ENCODE measurements at places on chromosomes 11 and 22.

DNA sequence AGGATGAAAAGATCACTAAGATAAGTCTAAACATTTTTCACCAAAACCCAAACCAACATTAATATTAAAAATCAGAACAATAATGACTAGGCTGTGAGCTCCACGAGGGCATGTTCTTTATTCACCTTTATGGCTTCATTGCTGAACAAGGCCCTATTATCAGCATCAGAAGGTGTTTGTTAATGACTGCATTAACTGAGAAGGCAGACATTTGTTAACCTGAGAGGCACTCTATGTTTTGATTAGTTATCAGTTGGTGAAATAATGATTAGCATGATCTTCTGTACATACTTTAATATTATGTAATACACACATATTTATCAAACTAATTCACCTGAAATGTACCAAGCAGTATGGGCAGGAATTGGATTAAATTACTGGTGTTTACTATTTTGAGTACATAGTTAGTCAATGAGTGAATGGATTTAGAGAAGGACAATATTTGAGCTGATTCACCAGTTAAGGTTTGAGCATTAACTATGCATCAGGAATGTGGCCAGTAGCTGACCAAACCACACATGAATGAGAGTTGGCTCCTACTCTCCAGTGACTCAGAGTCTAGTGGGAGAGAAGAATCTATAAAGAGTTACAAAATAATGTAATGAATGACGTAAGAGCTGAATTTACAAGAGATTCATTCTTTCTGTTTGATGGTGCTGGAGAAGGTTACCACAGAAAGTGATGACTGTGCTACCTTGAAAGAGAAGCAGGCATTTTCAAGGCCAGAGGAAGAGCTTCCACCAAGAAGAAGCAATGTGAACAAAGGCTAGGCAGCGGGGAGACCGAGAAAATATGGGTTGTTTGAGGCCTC lies 6.7 kb downstream of the IL18 start:
- DNase-seq: peak; percentile 90

GRCh38 chr11:61516191-61516590 lies 7.6 kb downstream of the LRRC10B start:
- DNase-seq: no peak

- DNase-seq: no peak
Measured at GRCh38 chr11:86243396-86243795, 1.2 kb upstream of the EED start.

GRCh38 chr11:65814131-65814985 lies 19.4 kb upstream of the SNX32 start:
- no peak for DNase-seq

GRCh38 chr11:124745835-124746620 lies 6.0 kb downstream of the VSIG2 start:
- DNase-seq: peak; percentile 33

- no peak for DNase-seq
Measured at GRCh38 chr11:38252620-38253019, 1654.6 kb upstream of the RAG2 start.

- DNase-seq: no peak
Measured at GRCh38 chr11:9250139-9250582, 15.0 kb downstream of the DENND5A start.

GRCh38 chr22:46110215-46110614 lies 40.1 kb upstream of the PPARA start:
- DNase-seq: peak; percentile 75

GRCh38 chr22:40401981-40402406 lies 31.6 kb downstream of the SGSM3 start:
- no peak for DNase-seq

- no peak for DNase-seq
Measured at GRCh38 chr11:118911113-118911879, 14.4 kb downstream of the BCL9L start.

GRCh38 chr11:95066716-95067038 lies at the start of gene SRSF8:
SRSF8 (plus strand) TSS chr11:95066919; CDS start chr11:95067227, 308 bp downstream.
- no peak for DNase-seq

- no peak for DNase-seq
Measured at GRCh38 chr11:67604815-67605214, 1.9 kb upstream of the NDUFV1 start.

DNA sequence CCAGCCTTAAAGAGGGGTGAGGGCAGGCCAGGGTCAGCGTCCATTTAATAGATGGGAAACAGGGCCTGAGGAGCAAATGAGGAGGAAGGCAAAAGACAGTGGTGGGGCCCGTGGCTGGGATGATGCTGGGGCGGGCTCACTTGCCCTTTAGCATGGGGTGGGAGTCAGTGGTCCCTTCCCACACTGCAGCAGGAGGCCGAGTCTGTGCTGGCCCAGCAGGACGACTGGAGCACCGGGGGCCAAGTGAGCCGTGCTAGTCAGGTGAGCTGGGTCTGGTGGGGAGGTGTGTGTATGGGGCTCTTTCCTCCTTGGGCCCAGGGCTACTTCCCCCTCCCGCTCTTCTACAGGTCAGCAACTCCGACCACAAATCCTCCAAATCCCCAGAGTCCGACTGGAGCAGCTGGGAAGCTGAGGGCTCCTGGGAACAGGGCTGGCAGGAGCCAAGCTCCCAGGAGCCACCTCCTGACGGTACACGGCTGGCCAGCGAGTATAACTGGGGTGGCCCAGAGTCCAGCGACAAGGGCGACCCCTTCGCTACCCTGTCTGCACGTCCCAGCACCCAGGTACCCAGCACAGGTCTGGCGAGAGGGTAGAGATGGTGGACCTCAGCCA lies 12.8 kb downstream of the SCYL1 start:
- no peak for DNase-seq

DNA sequence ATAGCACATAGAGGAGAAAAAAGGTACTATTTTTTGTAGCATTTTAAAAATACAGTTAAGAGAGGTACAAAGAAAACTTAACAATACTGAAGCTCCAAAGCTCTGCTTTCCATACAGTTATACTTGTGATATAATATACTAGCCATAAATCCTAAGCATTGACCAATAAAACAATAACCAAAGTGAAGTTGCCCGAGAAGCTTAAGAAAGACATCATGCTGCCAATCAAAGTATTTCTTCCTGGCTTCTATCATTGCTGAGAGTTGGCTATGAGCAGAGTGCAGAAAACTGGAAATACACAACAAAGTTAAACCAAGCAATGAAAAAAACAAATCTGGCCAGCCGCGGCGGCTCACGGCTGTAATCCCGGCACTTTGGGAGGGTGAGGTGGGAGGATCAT lies 84.2 kb downstream of the RBFOX2 start:
- DNase-seq: no peak

DNA sequence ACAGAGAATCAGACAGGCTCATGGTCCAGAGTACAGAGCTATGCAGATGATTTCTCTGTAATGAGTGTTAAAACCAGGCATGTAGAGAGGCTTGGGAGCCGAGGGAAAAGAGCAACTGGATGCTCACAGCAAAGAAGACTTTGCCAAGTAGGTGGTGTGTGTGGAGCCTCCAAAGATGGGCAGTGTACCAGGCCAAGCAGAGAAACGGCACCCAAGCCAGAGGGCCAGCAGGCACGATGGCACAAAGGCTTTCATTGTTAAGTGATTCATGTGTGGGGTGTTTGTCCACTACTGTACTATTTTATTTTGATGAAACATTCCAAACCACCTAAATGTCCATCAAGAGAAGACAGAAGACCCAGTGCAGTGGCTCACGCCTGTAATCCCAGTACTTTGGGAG lies 11.1 kb downstream of the RANGAP1 start:
- DNase-seq: no peak

- DNase-seq: no peak
Measured at GRCh38 chr11:13127161-13127560, 118.0 kb downstream of the RASSF10 start.

DNA sequence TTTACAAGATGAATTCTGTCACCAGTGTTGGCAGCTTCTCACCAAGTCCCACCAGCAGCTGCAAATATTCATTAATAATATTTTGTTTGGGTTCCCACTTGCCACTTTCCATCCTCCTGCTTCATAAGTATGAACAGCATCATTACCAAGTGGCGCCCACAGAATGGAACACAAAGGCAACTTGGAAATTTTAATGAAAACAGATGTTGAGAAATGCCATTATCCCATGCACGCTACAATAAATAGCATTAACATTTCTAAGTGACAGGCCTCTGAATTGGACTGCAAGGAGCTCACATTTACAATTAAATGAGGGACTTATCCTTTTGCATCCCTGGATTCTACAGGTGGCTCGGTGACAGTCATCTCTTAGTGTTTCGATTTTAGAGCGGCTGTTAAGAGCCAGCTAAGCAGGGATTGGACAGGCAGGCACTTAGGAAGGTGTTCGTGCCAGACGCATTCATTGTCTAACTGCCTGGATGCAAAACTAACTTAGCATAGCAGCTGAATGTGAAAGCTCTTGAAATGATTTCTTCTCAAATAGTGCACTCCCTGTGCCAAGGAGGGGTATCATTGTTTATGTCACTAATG lies 170.3 kb downstream of the KIRREL3 start:
- no peak for DNase-seq

DNA sequence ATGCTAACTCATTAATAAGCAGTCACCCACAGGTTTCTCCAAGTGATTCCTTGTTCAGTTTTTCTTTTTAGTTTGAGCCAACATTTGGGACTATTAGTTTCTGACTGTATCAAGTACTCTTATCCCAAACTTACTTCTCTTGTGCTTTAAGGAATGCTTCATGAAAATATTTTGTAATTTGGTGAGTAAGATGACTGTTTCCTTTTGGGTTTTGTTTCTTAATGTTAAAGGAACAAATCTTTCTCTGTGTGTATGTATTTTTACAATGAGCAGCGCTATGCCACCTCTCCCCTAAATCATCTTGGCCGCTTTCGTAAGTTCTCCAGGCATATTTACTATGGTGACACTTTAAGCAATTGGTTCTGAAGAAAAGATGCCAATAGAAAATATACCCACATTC lies 72.4 kb downstream of the LDLRAD3 start:
- no peak for DNase-seq

DNA sequence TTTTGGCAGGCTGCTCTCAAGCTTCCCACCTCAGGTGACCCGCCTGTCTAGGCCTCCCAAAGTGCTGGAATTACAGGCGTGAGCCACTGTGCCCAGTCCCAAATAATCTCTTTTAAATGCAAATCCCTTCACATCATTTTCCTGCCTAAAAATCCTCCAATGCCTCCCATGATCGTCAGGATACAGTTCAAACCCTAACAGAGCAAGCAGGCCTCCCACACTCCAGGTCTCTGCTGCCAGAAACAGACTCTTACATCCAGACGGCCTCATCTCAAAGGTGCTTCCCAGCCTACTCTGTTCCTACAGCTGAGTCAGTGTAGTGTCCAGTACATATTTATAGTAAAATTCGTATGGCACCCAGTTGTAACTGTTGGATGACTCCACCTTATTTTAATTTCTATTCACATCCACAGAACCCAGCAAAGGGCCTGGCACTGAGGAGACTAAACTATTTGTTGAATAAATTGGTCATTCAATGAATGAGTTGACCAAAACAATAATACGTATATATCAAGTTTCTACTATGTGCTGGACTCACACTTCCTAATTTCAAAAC lies 8.2 kb downstream of the SIRT3 start:
- DNase-seq: no peak

DNA sequence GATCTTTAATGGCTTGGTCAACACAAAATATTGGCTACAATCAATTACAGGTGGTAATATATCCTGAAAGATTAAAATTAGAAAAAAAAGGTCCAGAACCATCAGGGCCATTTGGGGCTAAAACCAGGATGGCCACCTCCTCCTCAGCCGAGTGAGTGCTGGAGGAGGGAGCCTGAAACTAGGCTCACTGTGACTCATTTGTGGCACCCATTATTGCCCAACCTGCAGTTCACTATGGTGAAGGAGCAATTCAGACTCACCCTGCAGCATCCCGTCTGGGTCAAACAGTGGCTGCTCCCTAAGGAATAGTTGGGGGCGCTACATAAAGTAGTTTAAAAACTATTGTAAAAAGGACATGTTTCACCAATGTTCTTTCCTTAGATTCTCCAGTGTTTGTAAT lies 60.7 kb downstream of the GLYATL1 start:
- no peak for DNase-seq

GRCh38 chr22:50434849-50435248 lies 40.0 kb downstream of the SBF1 start:
- no peak for DNase-seq

GRCh38 chr22:46538814-46539160 lies 1.4 kb upstream of the CELSR1 start:
- DNase-seq: no peak

- DNase-seq: peak; percentile 74
Measured at GRCh38 chr11:45110562-45110961, 35.9 kb upstream of the PRDM11 start.

- peak; percentile 26 for DNase-seq
Measured at GRCh38 chr22:22520667-22521602, 865 bp upstream of the ZNF280A start.

- peak; percentile 64 for DNase-seq
Measured at GRCh38 chr11:1628506-1629325, 859 bp upstream of the KRTAP5-5 start.

- no peak for DNase-seq
Measured at GRCh38 chr22:32333141-32333768, 24.4 kb upstream of the RFPL3 start.

GRCh38 chr11:73784080-73784634 lies 3.5 kb upstream of the MRPL48 start:
- no peak for DNase-seq

DNA sequence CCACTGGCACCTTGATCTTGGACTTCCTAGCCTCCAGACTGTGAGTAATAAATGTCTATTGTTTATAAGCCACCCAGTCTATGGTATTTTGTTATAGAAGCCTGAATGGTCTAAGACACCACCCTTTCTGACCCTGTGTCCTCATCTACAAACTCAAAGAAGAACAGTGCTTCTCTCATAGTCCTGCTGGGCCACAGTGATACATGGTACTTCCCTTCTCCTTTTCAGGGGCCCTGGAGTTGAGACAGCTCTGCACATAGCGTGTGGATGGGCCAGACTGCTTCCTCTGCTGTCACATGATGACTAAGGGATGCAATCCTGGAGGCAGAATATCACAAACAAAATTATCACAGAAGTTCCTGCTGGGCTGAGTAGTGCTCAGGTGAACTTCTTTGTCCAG lies 5.0 kb downstream of the KCNJ11 start:
- no peak for DNase-seq

DNA sequence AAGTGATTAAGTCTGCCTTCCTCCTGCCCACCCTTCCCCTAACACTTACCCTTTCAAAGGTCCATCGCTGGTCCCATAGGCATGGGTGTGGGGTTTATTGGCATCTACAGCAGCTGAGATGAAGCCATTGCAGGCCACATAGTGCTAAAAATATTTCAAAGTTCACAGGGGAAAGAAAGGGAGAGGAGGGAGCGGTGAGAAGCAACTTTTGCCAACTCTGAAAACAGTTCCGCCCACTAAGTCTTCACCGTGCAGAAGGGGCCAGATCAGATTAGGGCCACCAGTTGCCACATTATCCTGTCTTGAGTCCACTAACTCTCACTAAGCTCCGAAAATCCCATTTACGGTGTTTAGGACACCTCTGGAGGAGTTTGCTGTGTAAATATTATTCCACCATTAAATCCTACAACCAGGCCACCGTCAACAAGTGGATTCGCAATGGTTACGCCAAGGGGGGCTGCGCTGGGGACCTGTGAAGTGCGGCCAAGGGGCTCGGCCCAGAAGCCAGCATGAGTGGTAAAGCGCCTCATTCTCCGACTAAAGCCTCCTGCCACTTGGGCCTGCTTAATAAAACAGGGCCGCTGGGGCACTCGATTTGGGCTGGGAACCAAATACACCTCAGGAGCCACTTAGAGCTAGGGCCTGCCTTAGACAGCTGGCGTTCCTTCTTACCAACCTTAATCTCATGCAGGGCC lies 534.9 kb downstream of the MIAT start:
- DNase-seq: no peak

GRCh38 chr11:104098555-104098954 lies 62.1 kb downstream of the DDI1 start:
- no peak for DNase-seq
